ENCODE measurements at places on chromosomes 4 and X. TPM values are rescaled to one million over a fixed set of nuclear protein-coding genes. Genes with fewer than 3 reads are reported as not detected.

DNA sequence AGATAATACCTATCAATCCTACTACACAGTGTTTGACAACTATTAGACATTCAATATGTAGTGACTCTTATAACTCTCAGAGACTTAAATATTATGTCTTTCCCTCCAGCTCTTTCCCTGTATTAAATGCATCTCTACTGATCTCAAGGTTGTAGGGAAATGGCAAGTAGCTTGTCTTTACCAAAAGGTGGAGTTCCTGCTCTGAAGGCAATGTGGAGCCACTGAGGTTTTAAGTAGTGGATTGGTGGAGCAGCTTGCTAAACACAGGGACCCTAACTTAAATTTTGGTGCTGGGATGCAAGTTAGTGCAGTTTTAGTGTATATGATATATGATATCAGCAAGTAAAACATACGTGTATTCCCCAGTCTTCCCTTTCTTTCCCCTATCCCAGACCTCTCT, 13.1 kb downstream of the FNIP2 start:
- no peak for DNase-seq

GRCh38 chr4:36652857-36653256, 371.4 kb downstream of the DTHD1 start:
- no peak for DNase-seq

- DNase-seq: no peak
These were observed 66.0 kb downstream of the RPS3A start for GRCh38 chr4:151165205-151166000.

GRCh38 chr4:40916880-40917279, 167.1 kb downstream of the NSUN7 start:
- no peak for DNase-seq

DNA sequence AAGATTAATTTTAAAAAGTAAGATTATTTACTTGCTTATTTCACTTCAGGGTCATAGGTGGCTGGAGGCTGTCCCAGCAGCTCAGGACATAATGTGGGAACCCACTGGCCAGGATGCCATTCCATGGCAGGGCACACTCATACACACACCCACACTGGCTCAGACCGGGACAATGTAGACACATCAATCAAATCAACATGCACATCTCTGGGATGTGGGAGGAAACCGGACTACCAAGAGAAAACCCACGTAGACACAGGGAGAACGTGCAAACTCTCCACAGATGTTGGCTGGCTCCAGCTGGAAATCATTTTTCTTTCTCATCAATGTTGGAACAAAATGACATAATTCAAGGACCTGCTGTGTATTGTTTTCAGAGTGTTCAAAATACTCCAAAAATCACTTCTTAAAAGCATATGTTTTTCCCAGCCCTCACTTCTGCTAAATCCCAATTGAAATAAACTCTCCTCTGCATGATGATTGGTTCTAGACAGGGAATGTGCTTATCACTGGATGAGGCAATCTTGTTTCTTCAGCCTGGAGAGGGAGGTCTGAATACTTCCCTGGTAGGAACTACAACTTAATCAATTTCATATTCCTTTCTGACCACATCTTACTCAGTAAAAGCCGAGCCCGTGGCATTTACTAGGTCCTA, 18.6 kb upstream of the CPE start:
- DNase-seq: no peak

- DNase-seq: no peak
These were observed 26.6 kb downstream of the ZRSR2 start for GRCh38 chrX:15816886-15817285.

DNA sequence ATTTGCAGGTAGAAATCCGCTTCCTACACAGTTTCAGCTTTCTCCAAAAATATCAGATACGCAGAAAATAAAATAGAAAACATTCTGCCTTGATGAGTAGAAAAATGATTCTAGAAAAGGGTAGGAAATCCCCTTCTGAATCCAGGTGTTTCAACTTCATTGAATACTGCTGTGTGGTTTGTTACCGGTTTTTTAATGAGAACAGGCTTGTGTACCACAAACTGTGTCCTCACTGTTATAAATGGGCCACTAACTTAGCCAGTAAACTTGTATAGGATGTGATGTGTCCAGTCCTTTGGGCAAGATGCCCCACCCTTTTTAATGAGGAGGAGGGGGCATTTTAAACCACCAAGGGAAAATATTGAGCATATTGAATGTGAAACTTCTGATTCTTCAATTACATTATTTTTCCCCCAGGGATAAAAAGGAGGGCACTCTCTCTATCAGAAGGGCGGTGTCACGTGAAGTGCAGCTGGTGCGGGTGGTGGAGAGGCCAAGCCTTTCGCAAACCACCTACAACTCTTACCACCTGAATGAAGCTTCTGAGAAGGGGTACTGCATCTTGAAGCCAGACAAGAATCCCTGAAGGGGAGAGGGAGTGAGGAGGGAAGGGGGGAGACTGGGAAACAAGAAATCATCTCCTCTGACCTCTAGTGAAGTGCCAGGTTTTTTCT, 4.5 kb downstream of the CXXC4 start:
- no peak for DNase-seq

Gene INTU
- total RNA-seq: 25.0 TPM

Gene FAM193A
- 48.1 TPM for total RNA-seq

Gene POU3F4
- total RNA-seq: not detected

Measured in mesothelial cell of epicardium (in vitro differentiated cells).